ENCODE measurements at places on chromosomes 5 and 9.

DNA sequence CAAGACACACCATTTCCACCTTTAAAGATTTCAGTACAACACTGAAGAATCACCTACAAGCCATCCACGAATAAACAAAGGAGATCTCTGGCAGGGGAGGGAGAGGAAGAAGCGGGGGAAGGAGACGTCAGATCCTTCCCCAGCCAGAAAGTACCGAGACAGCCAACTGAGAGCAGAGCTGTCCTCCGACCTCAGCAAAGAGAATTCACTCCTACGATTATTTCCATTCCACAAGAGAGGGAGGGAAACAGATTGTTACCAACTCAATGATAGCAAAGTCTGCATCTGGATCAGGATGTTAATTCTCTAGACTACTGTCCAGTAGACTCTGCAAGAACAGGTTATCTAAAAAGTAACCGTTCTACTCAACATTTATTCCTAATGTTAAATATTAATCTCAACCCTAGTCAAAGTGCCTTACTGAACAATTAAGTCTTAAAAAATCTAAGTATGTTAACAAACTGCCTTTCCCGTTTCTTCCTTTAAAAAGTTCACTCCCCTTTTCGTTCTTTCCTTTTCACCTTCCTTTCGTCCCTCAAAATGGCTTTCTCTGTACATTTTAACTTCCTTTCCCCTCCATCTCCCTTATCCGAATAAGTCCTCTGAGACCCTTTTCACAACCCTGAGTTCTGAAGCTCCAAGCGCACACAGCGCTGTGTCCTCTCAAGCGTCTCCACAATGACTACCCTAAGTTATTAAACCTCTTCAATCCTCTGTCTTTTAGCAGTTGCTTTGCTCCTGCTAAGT, 1.4 kb downstream of the CHD1 start:
- DNase-seq: peak; percentile 63

GRCh38 chr5:1279443-1280151, 15.3 kb downstream of the TERT start:
- DNase-seq: no peak

GRCh38 chr5:181151146-181151545, 3.8 kb downstream of the OR2V2 start:
- DNase-seq: no peak

DNA sequence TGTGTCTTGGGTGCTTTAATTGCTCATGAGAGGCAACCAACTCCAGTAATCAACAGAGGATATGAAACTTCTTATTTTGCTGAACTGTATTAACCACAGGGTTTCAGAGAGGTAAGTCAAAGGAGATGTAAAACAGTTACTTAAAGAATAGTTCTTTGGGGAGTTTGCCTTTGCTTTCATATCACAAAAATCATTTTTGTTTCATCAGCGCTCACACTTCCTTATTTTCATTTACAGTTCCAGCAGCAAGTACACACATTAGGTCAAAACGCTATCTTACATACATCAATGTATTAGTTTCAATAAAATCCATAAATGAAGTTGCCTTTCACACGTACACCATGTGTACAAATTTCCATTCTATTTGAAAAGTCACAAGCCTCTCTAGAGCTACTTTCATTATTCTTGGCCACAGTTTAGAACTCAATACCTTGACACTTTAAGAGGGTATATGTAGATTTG, 50.1 kb downstream of the ST8SIA4 start:
- DNase-seq: no peak

- DNase-seq: no peak
Observed at GRCh38 chr5:178160176-178160575, 6.5 kb upstream of the NHP2 start.

GRCh38 chr5:140240987-140241706, 61.8 kb downstream of the PFDN1 start:
- DNase-seq: no peak

DNA sequence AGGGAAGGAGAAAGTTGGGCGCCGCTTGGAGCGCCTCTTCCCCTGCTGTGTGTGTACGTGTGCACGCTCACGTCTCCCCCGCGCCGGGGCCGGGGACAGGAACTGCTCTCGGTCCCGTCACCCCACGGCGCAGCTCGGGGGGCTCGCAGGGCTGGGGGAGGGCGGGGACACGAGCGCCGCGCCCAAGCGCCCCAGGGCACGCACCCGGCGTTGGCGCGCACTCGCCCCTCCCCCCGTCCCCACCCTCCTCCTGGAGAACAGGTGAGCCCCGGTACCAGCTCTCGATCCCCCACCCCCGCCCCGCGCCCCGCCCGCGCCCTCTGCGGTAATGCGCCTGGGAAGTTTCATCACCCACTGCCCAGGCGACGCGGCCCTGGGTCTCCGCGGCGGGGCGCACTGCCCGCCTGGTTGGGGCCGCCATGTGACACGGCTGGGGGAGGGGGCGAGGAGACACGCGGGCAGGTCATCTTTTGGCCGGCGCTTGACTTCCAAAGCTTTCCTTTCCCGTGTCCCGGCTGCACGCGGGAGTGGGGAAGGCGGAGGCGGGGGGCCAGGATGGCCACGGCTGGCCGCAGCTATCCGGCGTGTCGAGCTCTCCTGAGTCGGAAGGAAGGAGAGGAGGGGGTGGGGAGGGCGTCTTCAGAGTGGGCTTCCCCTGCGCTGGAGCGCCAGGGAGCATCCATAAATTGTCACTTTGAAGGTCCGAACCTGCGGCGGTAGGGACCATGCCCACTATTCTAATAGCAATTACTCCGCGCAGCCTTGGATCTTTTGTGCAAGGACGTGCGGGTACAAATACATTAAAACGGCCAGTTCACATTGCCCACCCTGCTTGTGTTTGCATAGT, 1.5 kb upstream of the STC2 start:
- DNase-seq: peak; percentile 80

DNA sequence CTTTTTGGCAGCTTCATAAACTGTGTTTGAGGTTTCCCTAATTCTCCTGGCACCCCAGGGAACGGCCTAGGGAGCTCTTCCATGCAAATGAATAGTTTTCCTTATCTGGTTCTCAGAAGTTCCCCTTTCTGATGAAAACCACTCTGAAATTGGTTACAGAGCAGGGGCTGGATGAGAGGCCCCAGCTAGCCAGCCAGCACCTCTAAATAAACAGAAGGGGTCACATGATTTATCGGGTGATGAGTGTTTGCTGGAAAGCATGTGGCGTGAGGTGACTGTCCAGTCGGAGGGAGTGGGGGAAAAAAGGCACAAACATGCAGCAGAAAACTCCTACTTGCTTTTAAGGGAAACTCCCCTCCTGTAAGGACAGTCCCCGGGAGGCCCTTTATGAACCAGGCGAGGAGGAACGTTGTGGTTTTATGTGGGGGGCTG, 261.2 kb upstream of the ANKRD55 start:
- DNase-seq: no peak

DNA sequence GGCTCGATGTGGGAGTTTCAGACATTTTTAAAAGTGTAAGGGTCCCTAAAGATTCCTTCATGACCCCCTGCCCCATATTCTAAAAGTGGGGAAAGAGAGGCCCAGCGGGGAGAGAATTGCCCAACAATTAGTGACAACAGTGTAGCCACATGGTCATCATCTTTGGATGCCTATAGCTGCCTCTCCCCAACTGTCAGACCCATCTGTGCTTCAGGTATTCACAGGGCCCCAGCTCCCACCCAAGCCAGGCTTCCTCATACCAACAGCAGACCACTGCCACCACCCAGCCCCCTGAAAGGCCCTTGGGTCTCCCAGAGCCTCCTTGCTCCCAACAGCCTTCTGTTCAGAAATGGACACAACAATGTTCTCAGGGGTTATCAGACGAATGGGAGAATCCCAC, 4.1 kb downstream of the BICD2 start:
- no peak for DNase-seq

All from activated CD4-positive, alpha-beta T cell treated with anti-CD3 and anti-CD28 coated beads for 48 hours (primary cell).